ENCODE measurements at places on chromosomes 5 and 9. TPM values are rescaled to one million over a fixed set of nuclear protein-coding genes. Genes with fewer than 3 reads are reported as not detected.

DNA sequence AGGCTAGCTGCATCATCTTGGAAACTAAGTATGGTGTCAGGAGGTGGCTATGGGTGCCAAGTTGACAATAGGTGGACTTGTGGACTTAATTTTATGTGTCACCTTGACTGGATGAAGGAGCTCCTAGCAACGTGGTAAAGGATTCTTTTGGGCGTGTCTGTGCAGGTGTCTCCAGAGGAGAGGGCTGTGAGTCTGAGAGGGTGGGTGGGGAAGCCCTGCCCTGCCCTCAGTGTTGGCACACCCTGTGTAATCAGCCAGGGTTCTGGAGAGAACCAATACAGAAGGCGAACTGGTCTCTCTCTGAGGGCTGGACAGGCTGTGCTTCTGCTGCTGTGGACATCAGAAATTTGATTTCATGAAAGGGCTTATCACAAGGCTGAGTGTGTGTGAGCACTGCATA, 61.0 kb downstream of the GTF3C4 start:
- no peak for DNase-seq

The TRIM41 gene
- polyA plus RNA-seq, result 1.7 TPM

- DNase-seq, result no peak
These were observed 83.4 kb downstream of the LPAR1 start for GRCh38 chr9:110954822-110955291.

DNA sequence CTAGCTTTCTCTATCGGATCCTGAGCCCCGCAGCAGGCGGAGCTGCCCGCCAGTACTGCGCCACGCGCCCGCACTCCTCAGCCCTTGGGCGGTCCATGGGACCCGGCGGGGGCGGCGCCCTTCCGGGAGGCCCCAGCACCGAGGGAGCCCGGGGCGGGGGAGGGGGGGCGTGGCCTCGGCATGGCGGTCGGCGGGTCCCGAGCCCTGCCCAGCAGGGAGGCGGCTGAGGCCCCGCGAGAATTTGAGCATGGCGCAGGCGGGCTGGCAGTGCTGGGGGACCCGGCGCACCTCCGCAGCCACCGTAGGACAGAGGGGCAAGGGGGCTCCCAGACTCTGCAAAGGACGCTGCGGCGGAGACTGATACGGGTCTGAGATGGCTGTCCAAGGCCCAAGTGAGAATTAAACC, 6.8 kb downstream of the ZDHHC11B start:
- DNase-seq, result peak; percentile 11

GRCh38 chr5:1594357-1595106, 70.8 kb upstream of the LPCAT1 start:
- DNase-seq, result peak; percentile 94

DNA sequence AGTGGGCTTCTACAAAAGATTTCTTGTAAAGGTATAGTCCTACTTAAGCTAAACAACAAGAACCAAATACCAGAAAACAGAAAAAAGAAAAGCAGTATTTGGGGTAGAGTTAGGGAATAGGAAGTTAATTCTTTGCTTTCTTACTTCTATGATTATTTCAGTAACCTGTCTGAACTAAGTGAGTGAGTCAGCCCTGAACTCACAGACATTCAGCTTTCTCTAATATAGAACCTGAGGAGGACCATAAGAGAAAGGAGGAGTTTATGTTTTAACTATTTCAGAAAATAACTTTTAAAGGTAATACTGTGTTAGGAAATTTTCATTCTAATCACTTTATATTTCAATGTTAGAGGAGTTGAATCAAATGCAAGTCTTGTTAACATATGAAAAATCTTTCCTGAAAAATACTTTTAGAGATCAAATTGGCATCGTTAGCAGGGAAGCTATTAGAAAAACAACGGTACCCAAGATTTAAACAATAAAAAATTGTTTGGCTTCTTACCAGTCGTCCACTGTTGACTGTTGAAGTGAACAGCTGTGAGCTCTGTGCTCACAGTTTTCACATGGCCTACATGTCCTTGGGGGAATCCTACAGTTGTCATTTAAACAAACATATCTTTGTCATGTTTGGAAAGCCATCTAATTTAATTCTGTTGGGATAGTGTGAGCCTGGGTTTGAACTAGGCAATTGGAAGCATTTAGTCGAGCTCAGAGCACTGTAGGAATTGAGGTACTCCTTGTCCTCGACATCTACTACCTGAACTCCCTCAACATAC, 19.9 kb upstream of the ZFAND5 start:
- DNase-seq, result no peak

- no peak for DNase-seq
These were observed 17.7 kb upstream of the FAM120AOS start for GRCh38 chr9:93471124-93471523.

The MLANA gene
- polyA plus RNA-seq, result not detected

DNA sequence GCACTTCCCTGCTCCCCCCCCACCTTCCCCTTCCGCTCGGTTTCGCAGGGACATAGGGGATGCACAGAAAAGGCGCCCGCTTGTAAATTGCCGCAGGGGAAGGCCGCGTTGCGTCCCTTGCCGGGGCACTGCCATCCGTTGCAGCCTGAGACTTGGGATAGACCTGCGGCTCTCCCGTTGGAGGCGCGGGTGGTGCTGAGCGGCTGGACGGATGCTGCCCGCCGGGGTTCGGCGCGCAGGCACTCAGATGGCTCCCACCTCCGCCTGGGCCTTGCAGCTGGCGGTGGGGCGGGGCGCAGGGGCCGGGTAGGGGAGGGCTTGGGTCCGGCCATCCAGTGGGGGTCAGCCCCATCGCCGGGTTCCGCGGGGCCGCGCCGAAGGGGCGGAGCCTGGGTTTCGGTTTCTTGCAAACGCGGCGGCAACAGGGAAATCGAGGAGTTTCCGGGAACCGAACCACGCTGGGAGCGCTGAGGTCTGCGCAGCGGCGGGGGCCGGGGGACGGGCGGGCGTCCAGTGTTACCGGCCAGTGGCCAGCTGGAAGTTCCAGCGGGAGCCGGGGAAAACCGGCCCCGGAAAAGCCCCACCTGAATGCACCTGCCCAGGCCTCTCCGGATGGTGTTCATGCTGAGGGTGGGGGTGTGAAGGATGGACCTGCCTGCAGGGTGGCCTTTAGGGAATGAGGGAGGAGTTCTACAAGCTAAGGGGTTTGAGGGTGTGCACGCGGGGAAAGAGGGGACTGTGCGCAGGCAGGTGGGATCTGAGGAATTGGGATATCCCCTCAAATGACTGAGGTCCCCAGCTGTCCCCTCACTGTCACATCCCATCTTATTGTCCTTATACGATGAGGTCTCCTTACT, 6.3 kb upstream of the IRF1 start:
- peak; percentile 94 for DNase-seq

The LCP2 gene
- not detected for polyA plus RNA-seq

- DNase-seq, result no peak
These were observed 6.0 kb downstream of the RAPGEF6 start for GRCh38 chr5:131628990-131629389.

DNA sequence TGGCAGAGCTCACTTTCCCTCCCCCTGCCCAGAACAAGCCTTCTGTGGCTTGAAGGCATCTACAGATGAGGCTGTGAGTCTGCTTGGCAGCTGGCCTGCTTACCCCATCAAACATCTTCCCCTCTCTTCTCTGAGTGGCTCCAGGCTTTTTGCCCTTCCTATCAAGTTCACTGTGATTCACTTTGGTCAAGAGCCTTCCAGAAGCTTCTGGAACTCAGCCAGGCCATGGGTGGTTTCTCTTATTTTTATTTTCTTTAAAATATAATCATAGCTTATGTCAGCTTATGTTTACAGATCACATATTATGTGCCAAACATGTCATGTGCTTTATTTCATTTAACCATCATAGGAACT, 267.0 kb downstream of the SEC61B start:
- DNase-seq, result no peak

GRCh38 chr5:124231230-124231629, 515.2 kb downstream of the ZNF608 start:
- no peak for DNase-seq

The MCIDAS gene
- not detected for polyA plus RNA-seq

DNA sequence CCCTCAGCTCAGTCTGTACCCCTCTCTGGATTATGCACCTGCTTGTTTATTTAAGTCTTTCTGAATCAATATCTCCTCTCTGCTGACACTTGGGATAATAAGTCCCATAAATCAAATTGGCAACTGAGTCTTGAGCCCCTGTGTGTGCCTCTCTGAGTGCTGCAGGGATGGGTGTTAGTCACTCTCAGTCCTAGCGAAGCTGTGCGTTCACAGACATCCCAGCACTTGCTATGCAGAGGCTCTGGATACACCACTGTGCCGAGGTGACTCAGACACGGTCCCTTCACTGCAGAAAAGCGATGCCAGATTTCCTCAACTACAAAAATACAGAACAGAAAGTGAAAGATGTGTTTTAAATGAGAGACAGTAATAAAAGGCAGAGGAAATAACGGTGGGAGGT, 4.1 kb upstream of the KCNMB1 start:
- no peak for DNase-seq

DNA sequence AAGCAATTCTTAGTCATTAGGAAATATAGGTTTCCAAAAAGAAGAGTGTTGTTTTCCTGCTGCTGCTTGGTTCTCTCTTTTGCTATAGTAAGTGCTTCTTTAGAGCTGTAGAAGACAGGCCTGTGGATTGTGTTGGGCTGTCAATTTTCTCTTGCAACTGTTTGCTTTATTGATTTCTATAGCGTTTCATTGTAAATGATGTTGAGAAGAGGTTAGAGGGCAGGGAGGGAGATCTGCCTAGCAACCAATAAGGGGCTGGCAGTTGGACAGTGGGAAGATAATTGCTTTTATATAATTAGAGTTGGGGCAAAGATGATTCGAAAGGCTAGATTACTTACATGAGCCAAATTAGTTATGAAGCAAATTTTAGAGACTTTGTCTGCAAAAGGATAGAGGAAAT, 11.1 kb downstream of the UNC13B start:
- no peak for DNase-seq

The C5orf58 gene
- polyA plus RNA-seq, result not detected

DNA sequence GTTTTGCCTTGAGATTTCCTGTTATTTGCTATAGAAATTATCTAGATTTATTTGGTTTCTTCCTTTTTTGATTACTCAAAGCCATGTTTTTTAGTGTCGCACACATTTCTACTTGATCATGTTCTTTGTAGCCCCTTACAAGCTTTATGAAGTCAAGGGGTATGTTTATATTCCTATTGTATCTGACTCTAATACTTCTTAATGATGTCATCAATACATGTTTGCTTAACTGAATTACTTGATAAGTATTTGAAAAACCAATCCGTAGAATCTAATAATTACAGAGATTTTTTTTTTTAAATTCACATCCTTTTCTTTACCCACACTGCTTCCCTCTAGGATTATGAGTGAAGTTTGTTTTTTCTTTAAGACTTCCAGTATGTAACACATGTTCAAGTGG, 53.0 kb downstream of the CDC42SE2 start:
- DNase-seq, result no peak

The SOHLH1 gene
- polyA plus RNA-seq, result not detected

DNA sequence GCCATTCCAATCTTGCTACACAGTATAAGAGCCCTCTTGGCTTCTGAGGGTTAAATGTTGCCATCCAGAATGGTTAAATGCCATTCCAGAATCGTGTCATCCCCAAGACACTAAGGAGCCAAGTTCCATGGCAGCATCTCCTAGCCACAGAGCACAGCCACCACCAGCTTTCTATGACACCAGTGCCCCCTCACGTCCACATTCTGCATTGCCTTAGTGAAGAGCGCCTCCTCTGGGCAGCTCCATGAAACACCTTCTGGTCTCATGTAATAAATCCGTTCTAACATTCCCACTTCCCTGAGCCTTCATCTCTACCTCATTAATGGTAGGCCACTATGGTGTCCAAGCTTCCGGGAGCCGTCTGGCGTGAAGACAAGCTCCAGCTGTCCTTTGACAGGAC, 12.4 kb downstream of the CBY3 start:
- DNase-seq, result peak; percentile 45

DNA sequence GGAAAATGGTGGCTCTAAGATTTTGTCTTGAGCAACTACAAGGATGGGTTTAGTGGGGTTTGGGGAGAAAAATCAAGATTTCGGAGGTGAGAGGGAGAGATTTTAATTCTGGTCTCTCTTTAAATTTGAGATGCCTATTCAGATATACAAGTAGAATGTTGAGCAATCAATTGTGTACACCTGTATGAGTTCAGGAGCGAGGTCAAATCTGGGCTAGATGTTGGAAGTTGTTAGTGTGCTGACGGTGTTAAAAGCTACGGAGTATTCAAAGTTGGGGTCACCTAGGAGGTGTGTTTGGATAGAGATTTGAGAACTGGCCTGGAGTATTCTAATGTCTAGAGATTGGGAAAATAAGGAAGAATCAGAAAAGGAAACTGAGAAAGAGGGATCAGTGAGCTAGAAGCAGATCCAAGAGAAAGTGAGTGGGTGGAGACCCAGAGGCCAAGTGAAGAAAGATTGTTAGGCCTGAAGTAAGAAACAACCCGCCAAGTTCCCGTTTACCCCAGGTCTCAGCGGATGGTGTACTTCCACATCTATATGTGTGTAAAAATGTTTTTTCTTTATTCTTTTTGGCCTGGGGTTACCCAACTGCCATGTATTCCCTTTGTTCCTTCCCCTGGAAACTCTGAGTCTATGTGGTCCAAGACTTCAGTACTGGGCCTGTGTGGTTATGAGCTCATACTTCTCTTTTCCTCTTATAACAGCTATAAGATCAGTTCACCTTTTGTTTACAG, 11.9 kb upstream of the ARHGAP26 start:
- DNase-seq, result no peak

- DNase-seq, result no peak
These were observed 159.6 kb upstream of the ALDH1B1 start for GRCh38 chr9:38232895-38233294.

The IQGAP2 gene
- 37.2 TPM for polyA plus RNA-seq

DNA sequence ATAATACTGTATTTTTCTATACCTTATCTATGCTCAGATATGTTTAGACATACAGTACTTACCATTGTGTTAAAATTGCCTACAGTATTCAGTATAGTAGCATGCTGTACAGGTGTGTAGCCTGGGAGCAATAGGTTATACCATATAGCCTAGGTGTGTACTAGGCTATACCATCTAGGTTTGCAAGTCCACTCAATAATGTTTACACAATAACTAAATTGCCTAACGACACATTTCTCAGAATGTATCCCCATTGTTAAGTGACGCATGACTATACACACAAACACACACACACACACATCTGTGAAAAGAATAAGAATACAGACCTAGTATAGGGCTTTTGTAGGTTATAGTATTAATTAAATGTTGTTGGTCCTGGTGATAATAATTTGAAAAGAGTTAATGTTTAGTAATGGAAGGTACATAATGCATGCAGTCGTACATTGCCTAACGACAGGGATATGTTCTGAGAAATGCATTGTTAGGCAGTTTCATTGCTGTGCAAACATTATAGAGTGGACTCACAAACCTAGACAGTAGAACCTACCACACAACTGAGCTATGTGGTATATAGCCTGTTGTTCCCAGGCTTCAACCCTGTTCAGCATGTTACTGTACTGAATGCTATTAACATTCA, 13.6 kb downstream of the TDRD7 start:
- DNase-seq, result peak; percentile 19
